ENCODE measurements at places on chromosomes 16 and 17.

DNA sequence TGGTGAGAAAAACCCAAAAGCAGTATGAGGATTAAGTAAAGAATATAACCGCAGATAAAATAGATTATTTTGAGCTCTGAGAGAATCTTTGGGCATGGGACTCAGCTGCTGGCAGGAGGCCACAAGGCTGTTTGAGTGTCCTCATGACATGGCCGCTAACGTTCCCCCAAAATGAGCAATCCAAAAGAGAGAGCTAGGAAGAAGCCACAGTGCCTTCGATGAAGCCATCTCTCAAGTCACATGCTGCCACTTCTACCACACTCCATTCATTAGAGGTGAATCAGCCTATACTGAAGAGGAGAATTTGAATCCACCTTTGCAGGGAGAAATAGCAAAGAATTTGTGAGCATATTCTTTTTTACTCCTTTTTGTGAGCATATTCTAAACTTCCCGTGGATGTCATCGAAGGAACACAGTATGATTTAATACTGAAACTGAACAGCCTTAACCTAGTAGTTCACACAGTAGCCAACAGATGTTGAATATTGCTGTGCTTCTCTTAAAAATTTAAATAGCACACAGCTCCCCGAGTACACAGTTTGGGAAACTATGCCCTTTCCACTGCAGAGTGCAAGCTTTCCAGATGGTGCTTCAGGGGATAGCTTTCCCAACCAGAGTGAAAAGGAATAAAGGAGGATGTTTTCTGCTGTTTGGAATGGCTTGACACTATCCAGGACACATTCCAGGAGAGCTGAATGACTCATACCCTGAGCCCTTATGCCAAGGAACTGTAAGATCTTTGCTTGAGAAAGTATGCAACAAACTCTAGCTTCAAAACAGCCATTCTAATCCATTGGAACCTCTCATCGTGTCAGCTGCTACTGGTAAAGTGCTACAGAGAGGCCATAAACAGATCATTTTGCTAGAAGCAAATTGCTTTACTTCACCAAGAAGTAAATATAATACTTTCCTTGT, 33.9 kb downstream of the ANKFY1 start:
- DNase-seq, result no peak

DNA sequence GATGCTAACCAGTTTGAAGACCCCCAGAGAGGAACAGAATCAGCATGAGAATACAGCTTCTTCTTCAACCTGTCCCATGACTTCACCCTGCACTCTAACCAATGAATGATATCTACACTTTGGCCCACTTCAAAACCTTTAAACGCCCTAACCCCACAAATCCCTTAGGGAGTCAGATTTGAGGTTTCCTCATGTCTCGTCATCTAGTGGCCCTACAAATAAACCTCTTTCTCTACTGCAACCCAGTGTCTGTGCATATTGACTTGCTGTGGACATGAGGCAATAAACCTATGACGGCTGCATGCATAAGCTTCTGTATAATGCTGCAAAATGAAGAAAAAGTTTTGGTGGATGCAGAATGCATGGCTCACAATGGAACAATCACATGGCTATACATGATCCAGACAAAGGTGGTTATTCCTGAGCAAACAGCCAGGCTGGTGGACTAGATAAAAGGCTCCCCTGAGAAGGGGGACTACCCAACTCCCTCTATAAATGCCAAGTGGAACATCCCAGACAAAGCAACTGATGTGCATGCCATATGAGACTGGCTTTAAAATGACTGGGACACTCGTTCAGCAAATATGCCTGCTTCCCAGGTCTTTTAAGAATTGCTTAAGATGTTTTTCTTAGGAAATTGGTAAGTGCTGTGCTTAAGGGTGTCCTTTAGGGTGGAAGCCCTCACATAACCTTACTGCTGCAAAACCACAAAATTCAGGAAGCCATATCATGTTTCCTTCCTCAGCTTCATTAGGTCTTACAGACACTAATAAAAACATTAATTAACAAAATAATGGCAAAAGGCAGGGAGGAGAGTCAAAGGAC, 12.2 kb downstream of the N4BP1 start:
- no peak for DNase-seq

DNA sequence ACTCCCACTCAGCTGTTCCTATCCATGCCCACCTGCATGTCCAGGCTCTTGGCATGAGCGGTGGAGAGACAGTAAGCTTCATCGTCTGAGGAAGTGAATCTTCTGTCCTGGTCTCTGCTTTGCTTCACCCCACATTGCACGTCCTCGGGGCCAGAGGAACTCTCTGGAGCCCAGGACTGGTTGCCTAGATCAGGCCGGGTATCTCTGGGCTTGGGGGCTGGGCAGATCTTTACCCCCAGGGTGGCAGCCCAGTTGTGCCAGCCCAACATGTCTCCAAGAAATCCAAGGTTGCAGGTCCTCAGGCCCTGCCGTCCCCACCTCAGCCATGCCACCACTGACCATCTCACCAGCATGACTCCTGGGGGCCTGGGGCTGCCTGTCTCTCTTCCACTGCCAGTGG, 58.3 kb downstream of the BEAN1 start:
- no peak for DNase-seq

- DNase-seq, result peak; percentile 79
Observed at GRCh38 chr17:78154903-78155811, 9.0 kb downstream of the C17orf99 start.

DNA sequence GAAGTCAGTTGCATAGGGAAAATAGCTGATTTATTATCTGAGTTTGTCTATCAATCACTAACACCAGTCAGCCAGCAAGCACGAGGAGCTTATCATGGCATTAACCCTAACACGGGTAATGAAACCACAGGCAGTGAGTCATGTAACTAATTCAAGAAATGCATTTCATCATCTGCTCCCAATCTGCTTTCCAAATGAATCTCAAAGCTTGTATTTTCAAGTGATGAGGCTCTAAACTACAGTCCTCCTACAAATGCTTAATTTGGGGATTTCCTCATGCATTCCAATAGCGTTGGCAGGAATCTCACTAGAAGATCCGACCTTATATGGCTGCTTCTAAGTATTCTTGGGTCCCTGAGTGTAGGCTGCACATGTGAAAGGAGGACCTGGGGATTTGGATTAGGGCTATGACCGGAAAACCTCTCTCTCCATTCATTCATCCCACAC, 118.4 kb upstream of the HSBP1 start:
- DNase-seq, result no peak

DNA sequence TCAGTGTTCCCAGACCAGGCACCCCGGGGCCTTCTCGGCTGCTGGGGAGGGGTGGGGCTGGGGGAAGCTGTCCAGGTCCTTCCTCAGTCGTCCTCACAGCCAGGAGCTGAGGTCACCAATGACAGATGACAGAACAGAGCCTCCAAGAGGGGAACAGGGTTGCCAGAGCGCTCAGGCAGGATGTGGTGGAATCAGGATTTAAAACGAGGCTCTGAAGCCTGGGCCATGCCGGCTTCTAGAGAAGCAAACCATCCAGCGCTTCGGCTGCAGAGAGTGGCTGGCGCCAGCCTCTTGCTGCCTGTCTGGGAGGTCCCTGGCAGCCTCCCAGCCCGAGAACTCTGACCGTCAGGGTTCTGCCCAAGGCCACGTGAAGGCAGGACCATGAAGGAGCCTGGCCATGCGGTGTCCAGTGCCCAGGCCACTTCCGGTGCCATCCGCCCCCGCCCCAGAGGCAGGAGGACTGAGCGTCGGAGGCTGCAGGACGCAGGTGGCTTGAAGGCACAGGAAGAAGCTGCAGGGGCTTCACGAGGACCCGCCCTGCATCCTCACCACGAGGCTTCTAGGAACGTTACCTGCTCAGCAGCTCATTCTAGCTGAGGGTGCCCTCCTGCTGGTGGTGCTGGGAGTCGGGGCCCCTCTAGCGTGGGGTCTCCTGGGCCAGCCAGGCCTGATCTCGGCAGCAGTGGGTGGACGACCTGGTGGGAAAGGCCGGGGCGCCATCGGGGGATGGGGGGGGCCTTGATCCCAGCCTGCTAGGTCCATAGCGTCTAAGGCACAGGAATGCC, 78.5 kb downstream of the KLHDC4 start:
- DNase-seq, result no peak

DNA sequence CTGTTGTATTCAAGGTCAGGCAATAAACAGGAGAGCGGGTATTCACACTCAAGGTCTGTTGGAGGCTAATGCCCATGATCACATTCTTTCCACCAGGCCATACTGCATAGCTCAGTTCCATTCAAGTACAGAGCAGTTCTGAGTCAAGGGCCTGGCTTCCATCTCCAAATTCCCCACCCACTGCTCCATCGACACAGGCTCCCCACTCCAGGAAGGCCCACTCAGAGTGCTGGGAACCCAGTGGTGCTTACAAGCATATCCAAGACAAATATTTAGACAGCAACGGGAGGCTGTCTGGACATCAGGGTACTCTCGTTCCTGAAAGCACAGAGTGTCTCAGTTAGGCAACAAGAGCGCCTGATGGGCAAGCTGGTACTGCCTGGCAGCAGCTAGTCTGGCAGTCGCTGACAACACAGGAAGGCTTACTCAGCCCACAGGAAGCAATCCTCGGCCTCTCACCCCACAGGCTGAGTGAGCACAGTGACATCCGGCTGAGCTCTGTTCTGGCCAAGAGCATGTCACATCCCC, 40.9 kb downstream of the RFFL start:
- peak; percentile 79 for DNase-seq

DNA sequence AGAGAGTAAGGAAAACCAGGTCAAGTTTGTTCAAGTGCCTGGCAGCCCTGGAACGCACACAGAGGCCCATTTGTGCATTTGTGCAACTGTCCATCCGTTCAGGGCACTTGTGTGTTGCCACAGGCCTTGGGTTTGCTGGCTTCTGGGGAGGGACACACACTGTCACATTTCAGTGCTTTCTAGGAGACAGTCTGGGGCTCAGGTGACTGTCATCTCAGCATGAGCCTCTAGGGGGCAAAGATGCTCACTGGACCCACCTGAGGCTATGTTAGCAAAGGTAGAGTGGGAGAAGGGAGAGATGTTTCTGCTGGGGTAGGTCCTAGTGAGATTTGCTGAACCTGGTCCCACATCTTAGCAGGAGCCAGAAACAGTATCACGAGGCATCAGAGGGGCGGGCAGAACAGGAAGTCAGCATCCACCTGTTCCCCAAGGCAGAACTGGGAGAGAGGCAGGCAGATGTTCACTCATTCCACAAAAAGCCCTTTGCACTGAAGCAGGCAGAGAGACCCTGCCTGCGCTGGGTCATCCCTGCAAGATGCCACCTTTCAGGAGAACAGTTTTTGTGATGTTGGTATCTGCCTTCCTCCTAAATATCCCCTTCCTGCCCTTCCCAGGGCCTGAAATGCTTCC, 48.5 kb downstream of the RAI1 start:
- DNase-seq, result peak; percentile 72

GRCh38 chr17:72021417-72022041, 99.3 kb upstream of the SOX9 start:
- DNase-seq, result no peak

GRCh38 chr16:19595043-19595767, 39.7 kb downstream of the VPS35L start:
- DNase-seq, result no peak

DNA sequence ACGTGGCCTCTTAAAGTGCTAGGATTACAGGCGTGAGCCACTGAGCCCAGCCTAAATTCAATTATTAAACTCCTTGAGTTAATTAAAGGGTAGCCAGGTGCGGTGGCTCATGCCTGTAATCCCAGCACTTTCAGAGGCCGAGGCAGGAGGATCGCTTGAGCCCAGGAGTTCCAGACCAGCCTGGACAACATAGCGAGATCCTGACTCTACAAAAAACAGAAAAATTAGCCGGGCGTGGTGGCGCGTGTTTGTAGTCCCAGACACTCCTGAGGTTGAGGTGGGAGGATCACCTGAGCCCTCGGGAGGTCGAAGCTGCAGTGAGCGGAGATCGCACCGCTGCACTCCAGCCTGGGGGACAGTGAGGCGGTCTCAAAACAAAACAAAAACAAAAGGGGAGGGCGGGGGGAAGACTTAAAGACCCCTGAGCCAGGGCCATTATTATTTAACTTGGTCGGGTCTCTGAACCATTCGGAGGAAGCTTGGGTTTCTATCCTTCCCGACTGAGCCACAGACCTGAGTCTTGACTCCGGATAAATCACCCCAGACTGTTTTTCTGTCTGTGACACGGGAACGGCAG, 19.5 kb downstream of the BCL7C start:
- DNase-seq, result no peak

GRCh38 chr16:4790261-4790660, 2.1 kb upstream of the SEPTIN12 start:
- no peak for DNase-seq

DNA sequence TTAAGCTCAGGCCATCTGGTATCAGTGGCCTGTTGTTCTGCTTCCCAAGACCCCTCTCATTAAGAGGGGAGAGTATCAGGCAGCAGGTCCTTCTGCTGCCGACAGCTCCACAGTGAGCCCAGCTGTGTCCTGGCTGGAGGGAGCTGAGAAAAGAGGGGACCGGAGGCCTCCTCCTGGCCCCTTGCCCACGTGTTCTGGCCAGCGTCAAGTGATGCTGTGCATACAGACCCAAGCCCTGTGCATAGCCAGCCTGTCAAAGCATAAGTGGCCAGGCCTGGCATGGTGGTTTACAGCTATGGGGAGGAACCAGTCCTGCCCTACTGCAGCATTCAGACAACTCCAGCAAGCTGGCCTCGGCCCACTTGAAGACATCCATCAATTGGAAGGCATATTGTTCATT, 48.0 kb downstream of the ABCC6 start:
- DNase-seq, result no peak

GRCh38 chr17:78228176-78228575, 3.3 kb upstream of the TMEM235 start:
- no peak for DNase-seq

DNA sequence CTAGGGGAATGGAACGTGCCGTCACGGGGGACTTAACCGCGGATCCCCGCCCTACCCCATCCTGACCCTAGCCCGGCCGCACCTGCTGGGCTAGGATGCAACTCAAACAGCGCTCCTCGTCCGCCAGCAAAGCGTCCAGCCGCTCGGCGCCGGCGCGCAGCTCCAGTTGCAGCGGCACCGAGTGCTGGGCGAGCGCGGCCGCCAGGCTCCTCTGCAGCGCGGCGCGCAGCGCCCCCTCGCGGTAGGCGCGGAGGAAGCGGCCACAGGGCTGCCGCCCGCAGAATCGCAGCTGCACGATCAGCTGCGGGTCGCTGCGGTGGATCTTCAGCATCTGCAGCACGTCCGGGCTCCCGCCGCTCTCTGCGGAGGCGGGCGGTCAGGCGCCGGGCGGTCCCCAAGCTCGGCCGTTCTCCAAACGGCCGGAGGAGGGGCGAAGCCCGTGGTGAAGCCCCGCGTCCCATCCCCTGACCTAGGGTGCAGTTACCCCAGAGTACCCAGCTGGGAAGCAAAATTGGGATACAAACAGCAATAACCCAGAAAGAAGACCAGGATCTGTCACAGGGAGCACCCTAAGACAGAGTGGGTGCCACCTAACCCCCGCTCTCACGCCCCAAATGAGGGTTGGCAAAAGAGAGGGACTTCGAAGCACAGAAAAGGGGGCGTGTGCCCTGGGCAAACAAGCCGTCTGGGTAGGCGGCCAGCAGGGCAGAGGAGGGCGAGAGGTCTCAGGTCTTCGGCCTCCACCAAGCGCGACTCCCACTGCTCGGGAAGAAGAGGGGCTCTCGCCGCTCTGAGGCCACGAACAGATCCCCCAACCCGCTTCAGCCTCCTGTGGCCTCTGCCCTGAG, 4.2 kb downstream of the TRADD start:
- peak; percentile 79 for DNase-seq

- no peak for DNase-seq
Observed at GRCh38 chr16:8880839-8881510, 1.2 kb upstream of the LITAFD start.

Measured in CD4-positive, alpha-beta T cell treated with Interleukin-1 beta for 1 hour (primary cell).